ENCODE measurements at places on chromosomes 2 and 18.

DNA sequence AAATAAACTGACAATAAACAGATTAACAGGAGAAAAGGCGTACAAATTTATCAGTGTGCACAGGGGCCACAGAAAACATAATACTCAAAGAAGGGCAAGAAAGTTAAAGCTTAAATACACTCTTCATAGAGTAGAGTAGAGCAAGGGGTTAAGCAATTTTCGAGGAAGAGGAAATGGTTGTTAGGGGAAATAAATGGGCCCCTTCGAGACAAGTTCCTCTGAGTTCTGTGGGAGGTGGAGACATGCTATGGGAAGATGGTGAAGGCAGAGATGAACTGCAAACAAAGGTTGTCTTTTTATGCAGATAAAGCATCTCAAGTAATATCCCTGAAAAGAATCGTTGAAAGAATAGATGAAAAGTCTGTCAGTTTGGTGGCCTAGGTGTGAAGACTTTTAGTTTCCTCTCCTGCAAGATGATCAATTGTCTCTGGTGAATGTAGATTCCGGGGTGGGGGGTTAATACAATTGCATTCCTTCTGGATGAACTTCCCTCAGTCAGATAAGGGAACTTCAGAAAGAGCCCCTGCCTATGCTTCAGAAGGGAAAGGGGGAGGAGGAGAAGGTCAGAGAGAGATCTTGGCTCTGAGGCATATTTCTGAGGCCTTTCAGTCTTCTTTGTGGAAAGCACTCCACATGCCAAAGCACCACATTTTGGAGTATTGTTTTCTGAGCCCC is 127.0 kb downstream of the METTL4 start:
- DNase-seq: no peak

DNA sequence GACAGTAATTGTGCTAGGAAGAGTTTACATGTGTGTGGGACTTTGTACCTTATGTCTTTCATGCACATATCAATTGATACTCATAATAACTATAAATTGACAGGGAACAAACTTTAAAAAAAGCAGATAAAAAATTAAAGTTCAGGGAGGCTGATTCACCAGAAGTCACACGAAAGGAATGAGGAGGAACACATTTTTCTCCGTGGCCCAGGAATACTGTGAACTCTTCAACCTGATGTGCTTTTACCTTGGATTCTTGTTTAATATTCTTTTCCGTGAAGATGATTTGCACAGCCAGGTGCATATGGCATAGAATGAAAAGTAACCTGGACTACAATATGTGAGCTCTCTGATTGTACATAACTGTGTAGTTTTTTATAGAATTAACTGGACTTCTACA is 326.3 kb downstream of the CDH7 start:
- no peak for DNase-seq

DNA sequence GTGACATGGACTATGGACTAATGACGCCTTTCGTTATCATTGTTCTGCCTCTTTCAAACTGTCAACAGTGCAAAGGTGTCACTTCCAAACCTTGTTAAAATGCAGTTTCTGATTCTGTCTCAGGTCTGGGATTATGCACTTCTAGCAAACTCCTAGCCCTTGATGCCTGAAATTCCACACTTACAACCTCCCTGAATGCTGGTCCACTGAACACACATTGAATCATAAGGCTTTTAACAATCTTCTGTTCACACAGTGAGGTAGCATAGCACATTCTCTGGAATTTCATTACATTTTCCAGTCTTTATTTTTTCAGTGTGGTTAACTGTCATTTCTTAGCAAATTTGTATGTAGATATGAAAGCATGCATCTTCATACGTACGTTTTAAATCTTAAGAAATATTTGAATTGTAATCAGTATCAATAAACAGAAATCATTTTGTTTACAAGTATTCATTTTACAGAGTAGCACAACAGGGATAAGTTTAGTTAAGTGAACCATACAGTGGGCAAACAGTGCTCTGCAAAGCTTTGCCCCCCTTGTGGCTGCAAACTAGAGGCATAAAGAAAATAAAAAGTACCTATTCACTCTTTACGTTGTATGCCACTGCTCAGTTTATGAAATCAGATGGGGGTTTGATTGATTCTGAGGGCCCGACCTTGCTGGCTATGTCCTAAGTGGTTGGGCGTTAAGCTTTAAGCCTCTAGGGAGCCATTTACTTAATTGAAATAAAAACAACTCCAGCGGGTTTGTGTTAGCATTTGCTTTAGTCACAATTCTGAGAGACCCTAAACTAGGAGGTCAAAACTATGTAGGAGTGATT is 250.8 kb downstream of the LRRTM1 start:
- no peak for DNase-seq

- no peak for DNase-seq
Observed at GRCh38 chr2:9656270-9656766, 25.5 kb upstream of the YWHAQ start.

DNA sequence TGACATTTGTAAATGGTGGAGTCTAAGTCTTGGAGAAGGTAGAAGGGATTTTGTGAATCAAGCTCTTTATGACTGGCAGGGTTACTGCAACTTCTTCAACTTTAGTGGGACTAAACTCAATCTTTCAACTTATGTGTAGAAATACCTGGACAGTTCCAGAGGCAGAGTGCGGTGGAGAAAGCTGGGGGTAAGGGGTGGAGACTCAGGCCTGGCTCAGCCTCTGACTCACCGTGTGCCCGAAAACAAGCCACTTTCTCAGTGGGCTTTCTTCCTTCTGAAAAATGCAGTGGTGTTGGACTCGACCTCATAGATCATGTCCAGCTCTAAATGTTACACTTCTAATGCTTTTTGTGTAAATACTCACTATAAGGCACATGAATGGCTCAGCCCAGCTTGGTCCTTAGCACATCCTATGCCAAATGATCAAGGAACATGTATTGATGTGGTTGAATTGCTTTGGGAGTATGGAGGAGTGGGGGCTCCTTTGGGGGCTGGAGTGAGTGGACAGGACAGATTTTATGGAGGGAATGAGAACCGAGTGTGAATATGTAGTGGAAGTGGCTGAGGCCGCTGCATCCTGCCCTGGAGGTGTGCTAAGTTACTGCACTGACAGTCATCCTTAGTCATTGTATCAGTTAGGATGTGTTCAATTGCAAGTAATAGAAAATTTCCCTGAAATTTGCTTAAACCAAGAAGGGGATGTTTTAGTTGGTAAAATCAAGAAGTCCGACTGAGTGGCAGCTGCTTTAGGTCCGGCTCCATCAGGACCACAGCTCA is 32.2 kb upstream of the IGFBP5 start:
- DNase-seq: no peak

DNA sequence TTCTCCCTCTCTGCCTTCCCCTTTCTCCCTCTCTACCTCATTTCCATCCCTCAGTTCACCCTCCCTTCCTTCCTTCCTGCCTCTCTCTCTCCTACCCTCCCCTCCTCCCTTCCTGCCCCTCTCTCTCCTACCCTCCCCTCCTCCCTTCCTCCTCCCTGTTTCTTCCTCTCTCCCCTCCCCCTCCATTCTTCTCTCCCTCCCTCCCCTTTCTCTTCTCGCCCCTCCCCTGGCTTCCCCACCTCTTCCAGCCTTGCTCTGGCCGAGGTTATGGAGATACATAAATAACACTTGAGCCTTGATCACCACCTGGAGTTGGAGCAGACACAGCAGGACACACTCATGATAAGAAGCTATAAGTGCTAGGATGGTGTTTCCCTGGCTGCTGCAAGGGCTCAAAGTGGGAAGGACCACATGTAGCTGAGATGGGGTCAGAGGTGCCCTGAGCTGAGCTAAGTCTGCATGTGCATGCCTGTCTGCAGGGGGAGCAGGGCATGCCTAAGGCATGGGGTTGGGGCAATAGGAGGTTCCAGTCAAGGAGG is 326.1 kb upstream of the HS6ST1 start:
- DNase-seq: no peak

Data from frontal cortex (tissue), 4 donors.